ENCODE measurements at places on chromosomes 5 and 9.

- DNase-seq = no peak
Observed at GRCh38 chr5:54704825-54705224, 187.3 kb downstream of the SNX18 start.

DNA sequence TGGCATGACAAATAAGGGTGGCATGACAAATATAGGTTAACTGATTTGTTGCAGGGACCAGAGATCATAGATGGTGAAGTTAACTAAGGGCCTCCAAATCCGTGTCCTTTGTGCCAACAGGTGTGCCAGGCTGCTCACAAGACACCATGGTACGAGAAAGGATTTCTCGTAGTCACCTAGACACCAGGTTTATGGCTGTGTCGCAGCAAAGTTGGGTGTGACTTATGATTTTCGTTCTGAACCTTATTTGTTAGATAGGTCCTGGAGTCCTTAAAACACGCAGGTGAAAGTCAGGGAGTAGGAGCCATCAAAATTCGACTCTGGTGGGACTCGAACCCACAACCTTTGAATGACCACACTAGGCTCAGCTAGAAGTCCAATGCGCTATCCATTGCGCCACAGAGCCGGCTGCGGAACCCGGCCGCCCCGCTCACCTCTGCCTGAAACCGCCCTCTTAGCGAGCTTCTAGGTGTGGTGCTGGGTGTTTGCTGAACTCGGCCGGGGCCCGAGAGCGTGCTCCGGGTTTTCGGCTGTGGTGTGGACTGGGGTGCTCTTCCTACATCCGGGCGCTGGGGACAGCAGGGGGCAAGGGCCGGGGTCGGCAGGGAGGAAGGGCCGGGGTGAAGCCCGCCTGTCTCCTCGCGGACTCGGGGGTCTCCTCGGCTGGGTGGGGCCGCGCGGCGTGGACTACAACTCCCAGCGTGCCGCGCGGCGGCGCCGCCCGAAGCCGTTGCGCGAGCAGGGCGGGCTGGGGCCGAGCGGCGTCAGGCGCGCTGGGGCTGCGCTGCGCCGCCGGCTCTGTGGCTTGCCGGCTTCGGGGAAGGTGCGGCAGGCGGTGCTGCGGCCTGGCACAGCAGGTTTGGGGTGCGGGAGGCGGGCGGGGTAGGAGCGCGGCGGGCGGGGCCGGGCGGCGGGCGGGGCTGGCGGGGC lies at the start of gene SLC27A4:
Gene SLC27A4, plus strand, starts transcription at position 767 of the 930 bp plus-strand sequence. CDS start 2,606 bp downstream, outside the sequence.
- peak; percentile 45 for DNase-seq

DNA sequence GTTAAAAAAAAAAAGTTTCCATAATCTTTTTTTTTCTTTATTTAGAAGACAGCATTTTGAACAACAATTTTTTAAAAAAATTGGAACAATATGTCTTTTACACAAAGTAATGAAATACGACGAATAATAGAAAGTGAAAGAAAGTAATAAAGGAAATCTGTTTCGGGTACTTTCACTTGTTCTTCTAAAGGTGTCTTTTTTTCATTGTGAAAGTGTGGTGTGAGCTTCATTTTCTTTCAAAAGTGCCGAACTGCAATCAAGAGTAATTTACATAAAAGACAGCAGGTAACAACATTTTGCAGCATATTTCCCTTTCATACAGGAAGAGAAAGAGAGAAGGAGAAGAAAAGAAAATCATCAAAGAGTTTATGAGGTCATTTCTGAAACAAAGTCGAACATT lies 159.7 kb upstream of the CDH12 start:
- no peak for DNase-seq

DNA sequence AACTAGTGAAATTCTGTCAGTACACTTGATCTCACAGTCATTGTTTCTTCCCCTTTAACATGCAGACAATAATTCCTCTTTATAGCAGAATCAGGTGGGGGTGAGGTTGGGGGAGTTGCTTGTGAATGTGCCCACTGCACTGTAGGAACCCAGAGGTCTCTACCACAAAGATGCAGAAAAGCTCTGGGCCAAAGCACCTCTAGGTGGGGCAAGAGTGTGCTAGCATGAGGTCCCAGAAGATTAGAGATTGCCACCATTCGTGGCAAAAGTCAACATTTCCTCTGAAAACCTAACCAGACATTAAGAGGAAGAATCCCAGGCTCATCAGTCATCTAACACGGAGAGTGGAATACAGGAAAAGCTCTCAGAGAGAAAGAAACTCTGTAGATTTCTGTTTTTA lies 74.5 kb downstream of the PTCD2 start:
- no peak for DNase-seq

GRCh38 chr9:18261181-18261580 lies 212.8 kb upstream of the ADAMTSL1 start:
- no peak for DNase-seq

DNA sequence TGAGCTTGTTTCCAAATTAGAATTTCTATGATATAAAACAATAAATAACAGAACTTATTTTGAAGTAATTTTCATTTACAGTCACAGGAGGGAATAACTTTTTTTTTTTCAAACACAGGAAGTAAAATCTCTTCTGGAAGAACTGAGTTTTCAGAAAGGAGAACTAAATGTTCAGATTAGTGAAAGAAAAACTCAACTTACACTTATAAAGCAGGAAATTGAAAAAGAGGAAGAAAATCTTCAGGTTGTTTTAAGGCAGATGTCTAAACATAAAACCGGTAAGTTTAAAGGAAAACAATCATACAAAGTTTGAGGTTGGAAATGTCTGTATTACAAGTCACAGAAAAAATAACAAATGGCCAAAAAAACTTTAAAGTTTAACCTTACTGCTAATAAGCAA lies 41.6 kb downstream of the RAB14 start:
- DNase-seq = no peak

DNA sequence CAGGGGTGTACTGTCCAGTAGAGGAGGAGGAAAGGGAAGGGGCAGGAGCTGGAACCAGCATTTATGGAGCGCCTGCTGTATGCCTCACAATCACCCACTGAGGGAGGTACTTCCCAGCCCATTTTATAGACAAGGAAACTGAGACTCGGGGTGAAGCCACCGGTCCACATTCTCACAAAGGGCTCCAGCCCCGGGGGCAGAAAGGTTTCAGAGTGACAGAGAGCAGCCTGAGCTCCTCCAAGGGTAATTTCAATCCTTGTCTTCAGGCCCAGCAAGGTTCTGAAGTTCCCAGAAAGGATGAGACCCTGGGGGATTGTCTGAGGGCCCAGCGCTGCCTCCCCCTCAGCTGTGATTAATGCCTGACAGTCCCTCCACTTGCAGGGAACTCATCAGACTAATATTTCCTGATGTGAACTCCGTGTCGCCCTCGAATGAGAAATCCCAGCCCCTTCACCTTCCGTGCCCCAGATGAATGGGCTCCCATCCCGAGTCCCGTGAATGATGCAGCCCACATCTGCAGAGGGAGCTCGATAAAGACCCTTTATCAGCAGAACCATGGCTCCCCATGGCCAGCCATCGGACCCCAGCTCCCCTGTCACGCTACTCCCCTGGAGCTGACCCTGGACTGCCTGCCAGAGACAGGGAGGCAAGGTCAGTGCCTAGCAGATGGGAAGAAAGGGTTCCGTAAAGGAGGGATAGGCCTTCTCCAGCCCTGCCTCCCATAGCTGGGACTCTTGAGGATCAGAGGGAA lies 32.1 kb upstream of the MVB12B start:
- DNase-seq = no peak

DNA sequence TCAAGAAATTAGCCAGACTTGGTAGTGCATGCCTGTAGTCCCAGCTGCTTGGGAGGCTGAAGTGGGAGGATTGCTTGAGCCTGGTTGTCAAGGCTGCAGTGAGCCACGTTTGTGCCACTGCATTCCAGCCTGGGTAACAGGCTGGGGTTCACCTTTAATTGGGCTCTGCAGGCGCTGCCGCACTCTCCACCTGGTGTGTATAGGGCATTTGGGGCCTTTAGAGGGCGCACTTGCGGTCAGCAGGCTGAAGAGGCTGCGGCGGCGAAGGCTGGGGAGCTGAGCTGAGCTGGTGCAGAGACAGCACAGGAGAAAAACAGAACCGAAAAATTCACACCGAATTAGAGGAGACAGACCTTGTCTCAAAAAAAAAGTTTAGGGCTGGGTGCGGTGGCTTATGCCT lies 31.2 kb downstream of the CDK7 start:
- DNase-seq = no peak

GRCh38 chr5:133359861-133360260 lies 252.5 kb downstream of the FSTL4 start:
- DNase-seq = no peak
